ENCODE measurements at places on chromosomes 5 and 9.

DNA sequence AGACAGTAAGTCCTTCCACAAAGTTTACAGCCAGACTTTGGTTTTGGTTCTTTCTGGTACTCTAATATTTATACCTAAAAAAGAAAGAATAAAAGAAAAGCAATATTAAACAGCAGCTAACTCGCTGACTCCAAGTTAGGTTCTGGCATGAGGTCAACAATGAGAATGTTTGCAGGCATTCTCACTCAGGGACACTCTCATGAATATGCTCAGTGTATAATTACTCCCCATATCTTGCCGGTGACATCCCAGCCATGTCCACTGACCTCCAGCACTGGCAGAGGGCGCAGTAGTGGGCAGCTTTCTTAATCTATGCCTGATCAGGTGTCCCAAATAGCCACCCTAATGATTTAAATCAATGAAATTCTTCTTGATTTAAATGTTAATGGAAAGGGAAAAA is 151.5 kb downstream of the BNC2 start:
- DNase-seq, result no peak

- DNase-seq, result peak; percentile 34
These were observed 30.7 kb downstream of the TRIP13 start for GRCh38 chr5:923281-923873.

GRCh38 chr5:64722588-64722987 is 32.3 kb downstream of the SHISAL2B start:
- DNase-seq, result no peak

GRCh38 chr5:51379331-51379700 is 3.9 kb upstream of the ISL1 start:
- no peak for DNase-seq

DNA sequence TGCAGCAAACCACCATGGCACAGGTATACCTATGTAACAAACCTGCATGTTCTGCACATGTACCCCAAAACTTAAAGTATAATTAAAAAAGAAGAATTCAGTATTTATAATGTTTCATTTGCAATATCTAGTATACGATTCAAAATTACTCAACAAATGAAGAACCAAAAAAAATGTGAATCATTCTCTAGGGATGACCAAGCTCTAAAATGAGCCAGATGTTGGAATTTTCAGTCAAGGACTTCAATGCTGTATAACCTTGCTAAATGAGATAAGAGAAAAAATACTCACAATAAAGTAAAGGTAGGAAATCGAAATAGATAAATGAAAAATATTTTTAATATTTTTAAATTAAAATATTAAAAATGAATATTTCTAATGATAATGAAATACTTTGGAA is 108.7 kb upstream of the ADRA1B start:
- no peak for DNase-seq

GRCh38 chr9:128575469-128575868 is 23.1 kb downstream of the SPTAN1 start:
- no peak for DNase-seq

GRCh38 chr9:4289411-4290326 is 10.2 kb downstream of the GLIS3 start:
- no peak for DNase-seq

DNA sequence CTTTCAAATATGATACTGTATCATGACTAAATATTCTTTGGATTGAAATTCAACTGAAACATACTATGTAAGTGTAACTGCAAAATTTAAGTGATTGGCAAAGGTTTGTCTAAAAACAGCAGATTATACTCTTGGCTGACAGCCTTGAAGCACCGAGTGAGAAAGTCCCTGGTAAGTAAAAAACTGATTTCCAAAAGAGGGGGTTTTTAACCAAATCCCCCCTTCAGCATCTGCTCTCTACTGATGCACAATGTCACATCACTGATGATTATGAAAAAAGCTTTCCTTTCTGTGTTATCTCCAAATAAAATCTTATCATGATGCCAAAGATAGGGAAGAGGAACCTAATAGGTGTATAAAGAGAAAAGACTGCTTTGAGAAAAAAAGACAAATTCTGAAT is 141.0 kb downstream of the MEF2C start:
- DNase-seq, result no peak

DNA sequence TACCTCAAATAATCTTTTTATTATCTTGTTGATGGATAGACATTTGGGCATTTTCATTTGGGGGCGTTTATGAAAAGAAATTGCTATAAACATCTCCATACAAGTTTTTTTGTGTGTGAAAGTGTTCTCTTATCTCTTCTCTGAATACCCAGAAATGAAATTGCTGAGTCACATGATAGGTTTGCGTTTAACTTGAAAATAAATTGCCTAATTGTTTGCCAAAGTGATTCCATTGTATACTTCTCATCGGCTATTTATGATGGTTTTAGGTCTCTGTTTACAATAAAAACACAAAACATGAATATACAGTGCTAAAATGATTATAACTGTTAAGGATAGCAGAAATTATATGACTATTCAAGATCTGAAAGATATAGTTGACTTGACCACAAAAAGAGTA is 361.7 kb downstream of the TAF11L14 start:
- no peak for DNase-seq

DNA sequence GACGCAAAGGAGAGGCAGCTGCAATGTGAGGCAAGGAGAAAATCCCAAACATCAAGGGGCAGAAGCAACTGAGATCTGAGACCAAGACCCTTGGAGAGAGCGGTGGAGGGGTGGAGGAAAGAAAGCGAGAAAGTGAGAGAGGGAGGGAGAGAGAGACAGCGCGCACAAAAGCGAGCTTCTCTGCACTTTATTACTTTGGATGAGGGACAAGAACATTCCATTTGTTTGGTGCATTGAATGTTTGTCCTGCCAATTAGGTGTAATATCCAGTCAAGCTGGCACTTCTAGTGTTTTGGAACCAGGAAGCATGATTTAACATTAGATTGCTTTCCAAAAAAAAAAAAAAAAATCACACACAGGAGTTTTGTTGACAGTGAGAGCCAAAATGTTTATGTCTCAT is 1.4 kb downstream of the CAST start:
- DNase-seq, result no peak

DNA sequence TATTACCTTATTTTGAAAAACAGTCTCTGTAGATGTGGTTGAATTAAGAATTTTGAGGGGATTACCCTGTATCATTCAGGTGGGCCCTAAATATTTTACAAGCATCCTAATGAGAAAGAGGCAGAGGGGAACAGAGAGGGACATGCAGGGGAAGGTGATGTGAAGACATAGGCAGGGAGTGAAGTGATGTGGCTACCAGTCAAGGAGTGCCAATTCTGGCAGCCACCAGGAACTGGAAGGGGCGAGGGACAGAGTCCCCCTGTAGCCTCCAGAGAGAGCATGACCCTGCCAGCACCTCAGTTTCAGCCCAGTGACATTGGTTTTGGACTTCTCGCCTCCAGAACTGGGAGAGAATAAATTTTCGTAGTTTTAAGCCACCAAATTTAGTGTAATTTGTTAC is 44.1 kb downstream of the PIP5K1B start:
- DNase-seq, result no peak

DNA sequence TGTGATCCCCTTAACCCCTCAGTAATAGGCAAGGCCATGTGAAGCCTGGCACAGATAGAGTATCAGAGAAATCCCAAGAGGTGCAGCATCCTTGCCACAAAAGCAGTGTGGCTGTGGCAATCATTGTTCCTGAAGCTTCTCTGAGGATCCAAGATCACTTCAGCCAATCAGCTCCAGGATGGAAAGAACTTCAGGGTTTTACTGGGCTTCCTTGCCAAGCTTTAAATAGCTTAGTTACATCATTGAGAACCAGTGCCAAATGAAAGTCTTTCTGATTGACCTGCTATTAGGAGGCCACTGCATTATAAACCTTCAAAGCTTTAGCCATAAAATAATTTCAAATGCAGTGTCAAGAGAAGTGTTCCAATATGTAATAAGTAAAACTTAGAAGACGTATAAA is 430.6 kb downstream of the PIK3R1 start:
- DNase-seq, result no peak

DNA sequence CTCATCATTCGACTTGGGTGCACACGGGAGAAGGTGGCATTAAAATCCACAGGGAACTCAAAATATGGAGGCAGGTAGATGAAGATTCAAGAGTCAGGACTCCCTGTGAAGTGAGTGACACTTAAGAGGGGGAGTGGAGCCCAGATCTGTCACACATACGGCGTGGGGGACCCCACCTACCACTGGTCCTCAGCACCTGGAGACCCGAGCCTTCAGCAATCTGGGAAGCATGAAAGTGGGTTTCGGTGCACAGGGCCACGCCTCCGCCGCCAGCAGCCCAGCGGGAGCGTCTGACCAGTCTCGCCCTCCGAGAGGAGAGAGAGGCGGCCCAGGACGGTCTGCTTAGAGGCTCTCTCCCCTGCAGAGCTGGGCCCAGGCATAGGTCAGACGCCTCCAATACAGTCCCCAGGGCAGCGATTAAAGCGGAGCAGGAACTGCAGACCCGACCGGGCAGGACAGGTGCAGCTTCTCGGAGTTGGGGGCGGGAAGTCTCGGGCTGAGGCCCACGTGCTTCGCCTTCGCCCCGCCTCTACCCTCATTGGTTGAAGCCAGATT is 639 bp upstream of the SLC2A8 start:
- no peak for DNase-seq

DNA sequence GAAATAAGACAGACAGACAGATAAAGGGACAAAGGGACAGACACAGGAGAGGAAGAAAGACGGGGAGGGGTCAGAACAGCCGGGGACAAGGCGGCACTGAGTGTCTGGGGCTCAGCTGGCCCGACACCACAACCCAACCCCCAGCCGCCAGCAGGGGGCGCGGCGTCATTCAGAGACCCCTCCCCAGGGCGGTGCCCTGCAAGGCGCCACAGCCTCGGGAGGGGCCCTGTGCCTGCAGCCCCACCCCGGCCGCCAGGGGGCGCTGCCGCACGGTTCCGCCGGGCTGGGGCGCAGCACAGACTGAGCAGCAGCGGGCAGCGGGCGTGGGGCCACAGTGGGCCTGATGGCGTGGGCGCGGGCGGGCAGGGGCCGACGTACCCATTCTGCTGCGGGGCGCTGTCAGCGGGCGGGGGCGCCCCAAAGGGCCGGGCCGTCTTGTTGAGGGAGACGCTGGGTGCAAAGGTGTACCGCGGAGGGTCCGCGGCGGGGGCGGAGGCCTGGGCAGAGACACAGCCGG is 5.9 kb downstream of the PDLIM7 start:
- no peak for DNase-seq

- no peak for DNase-seq
These were observed 9.0 kb downstream of the RFESD start for GRCh38 chr5:95655575-95655974.

- no peak for DNase-seq
These were observed 885 bp downstream of the MPDZ start for GRCh38 chr9:13278368-13279246.

- DNase-seq, result no peak
These were observed 63.7 kb upstream of the PPP2CA start for GRCh38 chr5:134289509-134290113.

- DNase-seq, result no peak
These were observed 253.9 kb upstream of the MAP3K1 start for GRCh38 chr5:56561455-56561854.

DNA sequence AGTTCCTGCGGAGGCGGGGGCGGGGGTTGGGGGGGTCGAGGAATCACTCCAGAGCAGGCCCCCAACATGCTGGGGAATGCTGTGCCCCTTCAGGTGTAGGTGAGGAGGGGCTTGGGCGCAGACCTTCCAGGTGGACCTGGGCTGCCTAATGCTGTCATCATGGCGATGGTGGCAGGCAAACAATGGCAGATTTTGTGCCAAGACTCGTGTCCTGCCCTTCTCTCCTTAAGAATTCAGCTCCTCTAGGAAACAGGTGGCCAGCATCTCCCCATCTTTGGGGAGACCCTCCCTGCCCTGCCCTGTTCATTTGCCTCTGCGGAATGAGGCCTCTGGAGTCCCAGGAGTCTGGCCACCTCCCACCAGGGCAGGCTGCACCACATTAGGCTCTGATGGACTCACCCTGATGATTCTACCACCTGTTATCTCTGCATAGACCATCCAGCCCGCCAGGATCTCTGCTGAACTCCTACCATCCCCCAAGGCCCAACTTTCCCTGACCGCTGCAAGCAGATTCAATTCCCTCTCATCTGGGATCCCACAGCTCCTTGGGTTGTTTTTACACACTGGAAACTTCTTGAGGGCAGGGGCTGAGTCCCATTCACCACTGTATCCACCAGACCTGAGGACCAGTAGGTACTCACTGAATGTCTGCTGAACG is 10.9 kb upstream of the SLC25A51 start:
- DNase-seq, result no peak

GRCh38 chr5:125370461-125371205 is 624.2 kb upstream of the ZNF608 start:
- DNase-seq, result no peak

GRCh38 chr9:20358207-20358606 is 264.1 kb downstream of the MLLT3 start:
- no peak for DNase-seq

GRCh38 chr9:133470988-133471387 is 7.9 kb downstream of the SLC2A6 start:
- no peak for DNase-seq

GRCh38 chr5:131787736-131788135 is 9.1 kb downstream of the FNIP1 start:
- DNase-seq, result no peak

DNA sequence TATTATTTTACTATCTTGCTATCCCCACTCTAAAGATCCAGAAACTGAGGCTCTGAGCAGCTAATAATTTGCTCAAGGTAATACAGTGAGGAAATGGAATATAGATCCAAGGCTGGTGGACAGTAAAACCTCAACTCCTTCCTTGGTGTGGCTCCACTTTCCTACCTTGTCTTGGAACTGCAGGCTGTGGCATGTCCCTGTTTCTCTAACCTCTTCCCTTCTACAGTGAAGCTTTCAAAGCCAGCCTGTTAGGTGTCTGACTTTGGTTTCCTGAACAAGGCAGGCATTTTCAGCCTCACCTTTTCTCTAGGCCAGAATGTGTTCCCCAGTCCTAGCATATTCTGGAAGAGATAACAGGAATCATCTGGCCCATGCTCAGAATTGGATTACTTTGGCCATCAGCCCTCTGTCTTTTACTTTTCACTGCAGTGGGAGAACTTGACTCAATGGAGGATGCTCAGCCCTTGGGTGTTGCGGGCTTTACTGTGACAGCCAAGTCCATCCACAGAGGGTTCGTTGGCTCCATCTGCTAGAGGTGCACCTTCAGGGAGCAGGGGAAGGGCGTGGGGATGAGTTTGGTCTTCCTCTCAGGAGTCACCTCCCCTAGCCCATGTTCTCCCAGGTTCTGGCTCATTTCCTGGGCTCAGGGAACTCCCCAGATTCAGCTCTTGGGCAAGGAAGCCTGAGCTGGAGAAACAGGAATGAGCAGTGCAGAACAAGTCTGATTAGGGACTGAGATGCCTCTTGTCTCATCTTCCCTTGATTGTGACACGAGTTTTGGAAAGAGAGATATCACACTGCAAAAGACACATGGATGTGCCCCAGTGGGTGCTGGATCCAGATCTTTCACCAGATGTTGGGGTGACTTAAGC is 1.1 kb downstream of the NIPAL4 start:
- no peak for DNase-seq

Data from activated CD4-positive, CD25-positive, alpha-beta regulatory T cell (primary cell).